Activated CD8-positive, alpha-beta memory T cell treated with anti-CD3 and anti-CD28 coated beads, Interleukin-2, amount 50 U/mL, for 4 hours (primary cell): ENCODE measurements at places on chromosomes 2 and 18.

DNA sequence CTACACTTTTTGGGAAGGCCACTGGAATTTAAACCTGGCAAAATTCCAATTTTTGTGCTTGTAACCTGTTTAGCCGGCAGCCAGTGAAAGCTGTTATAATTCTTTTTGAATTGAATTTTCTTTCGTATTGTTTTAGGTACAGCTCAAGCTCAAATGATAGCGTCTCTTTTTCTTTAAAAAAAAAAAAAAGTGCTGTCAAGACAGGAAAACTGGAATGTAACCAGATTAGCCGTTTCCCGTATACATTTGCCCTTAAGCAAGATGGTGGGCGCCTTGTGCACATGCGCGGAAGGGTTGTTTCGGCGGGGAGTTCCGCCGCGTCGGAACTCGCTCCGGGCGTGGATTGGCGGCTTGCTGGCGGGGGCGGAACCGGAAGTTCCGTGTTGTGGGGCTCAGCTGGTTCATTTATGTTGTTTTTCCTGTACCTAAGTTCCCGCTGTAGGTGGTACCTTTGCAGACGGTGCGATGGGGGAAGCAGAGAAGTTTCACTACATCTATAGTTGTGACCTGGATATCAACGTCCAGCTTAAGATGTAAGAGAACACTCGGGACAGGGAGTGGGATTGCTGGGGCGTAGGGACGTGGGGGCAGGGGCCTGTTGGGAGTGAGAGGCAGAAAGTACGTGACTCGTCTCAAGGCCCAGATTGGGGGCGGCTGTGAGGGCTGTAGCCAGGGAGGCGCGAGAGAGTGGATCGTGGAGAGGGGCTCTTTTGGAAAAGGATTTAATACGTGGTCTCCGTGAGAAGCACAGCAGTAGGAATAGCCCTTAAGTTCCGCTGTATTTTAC is at the start of gene PIK3C3:
PIK3C3 (plus strand) TSS at position 408 of the 787 bp plus-strand sequence; CDS start at position 466, 58 bp downstream.
- peak; percentile 96 for DNase-seq

- DNase-seq: no peak
Observed at GRCh38 chr2:25259737-25260124, 82.0 kb downstream of the DNMT3A start.

DNA sequence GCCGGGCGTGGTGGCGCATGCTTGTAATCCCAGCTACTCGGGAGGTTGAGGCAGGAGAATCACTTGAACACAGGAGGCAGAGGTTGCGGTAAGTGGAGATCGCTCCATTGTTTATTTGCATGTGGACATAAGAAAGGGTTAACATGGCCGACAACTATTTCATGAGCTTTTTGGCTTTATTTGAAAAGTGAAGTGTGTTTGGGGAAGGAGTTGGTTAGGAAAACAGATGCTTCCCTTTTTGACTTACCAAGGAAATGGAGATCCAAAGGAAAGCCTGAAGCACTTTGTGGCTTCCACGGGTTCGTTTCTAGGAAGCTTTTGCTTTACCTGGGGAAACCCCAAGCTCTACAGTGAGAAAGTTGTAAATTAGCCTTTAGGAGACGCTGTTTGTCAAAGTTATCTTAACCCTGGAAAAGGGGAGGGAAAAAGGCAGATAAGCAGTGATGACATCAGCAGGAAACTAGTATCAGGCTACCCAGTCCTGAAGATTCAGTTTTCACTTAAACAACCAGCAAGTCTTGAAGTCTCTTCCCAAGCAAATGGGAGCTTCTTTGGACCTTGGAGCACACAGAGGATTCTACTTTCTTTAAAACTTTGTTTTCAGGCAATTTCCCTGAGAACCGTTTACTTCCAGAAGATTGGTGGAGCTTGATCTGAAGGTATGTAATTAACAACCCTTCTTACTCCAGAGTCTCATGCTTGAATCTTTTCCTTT is at the start of gene CASP10:
CASP10 (plus strand) TSS at position 492 of the 715 bp plus-strand sequence. CDS start 2,637 bp downstream, outside the sequence.
- DNase-seq: no peak

GRCh38 chr18:10076502-10077030 is 162.8 kb downstream of the VAPA start:
- DNase-seq: no peak

GRCh38 chr18:3411854-3412268 is 38.1 kb upstream of the TGIF1 start:
- DNase-seq: peak; percentile 20

DNA sequence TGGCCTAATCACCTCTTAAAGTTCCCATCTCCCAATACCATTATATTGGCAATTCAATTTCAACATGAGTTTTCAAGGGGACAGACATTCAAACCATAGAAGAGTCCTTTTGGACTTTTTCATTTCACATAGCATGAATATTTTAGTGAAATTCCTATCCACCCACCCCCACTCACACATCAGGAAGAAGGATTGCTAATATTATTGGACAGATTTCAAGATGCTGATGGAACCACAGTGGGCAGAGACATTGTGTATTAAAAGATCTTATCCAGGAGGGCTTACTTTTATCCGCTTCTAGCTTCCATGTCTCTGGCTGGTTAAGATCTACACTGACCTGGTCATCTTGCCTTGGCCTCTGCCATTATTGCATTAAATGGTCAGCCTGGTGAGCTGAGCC is 297.4 kb upstream of the ACVR2A start:
- DNase-seq: no peak
